ENCODE measurements at places on chromosomes 11 and 22. TPM values are rescaled to one million over a fixed set of nuclear protein-coding genes. Genes with fewer than 3 reads are reported as not detected.

Gene POU2AF1
- 4.8 TPM for total RNA-seq

Gene PHOX2A
- not detected for total RNA-seq

Gene AHNAK
- 852 TPM for total RNA-seq

Gene BLID
- not detected for total RNA-seq

Gene TYMP
- total RNA-seq: 46.9 TPM

Gene APOBEC3C
- 59.0 TPM for total RNA-seq

Gene KRTAP5-2
- 0.35 TPM for total RNA-seq

Gene CRYAB
- not detected for total RNA-seq

Gene TRIM66
- total RNA-seq: 16.0 TPM

Gene IRAG1
- not detected for total RNA-seq

Gene CHRM1
- not detected for total RNA-seq

Gene TMEM184B
- 31.3 TPM for total RNA-seq

Gene P2RX3
- not detected for total RNA-seq

Gene PGA5
- total RNA-seq: not detected

Gene NCAM1
- 0.79 TPM for total RNA-seq

Gene CLTCL1
- 0.20 TPM for total RNA-seq

Gene DRD2
- not detected for total RNA-seq

Gene FGF19
- not detected for total RNA-seq

Gene SPI1
- total RNA-seq: 0.57 TPM

Gene SCO2
- 14.6 TPM for total RNA-seq

Gene GDPD4
- not detected for total RNA-seq

Gene PRSS23
- not detected for total RNA-seq

Gene CRYBA4
- not detected for total RNA-seq

Gene H19
- 0.25 TPM for total RNA-seq

Gene C11orf42
- total RNA-seq: not detected

Gene CPT1B
- 71.8 TPM for total RNA-seq

Gene FOLR1
- not detected for total RNA-seq

Gene SYCE3
- total RNA-seq: not detected

Gene PKP3
- 0.30 TPM for total RNA-seq

Gene KRTAP5-8
- 0.35 TPM for total RNA-seq

Gene PANX3
- not detected for total RNA-seq

Gene GRAMD1B
- total RNA-seq: 10.8 TPM

Gene OR10A4
- total RNA-seq: not detected

Gene TSPAN18
- 36.9 TPM for total RNA-seq

Gene PDXP
- 2.0 TPM for total RNA-seq

Gene SSTR3
- total RNA-seq: 4.3 TPM

Gene TNNT3
- total RNA-seq: 19.4 TPM

Gene SPDYC
- total RNA-seq: not detected

Gene NLRP10
- not detected for total RNA-seq

Gene KIRREL3
- not detected for total RNA-seq

Gene TEX12
- total RNA-seq: 0.67 TPM

Gene RFPL2
- 1.5 TPM for total RNA-seq

Gene BEST1
- total RNA-seq: 0.15 TPM

Gene C22orf39
- total RNA-seq: 37.2 TPM

Gene GRM5
- not detected for total RNA-seq

Gene MEI1
- 106 TPM for total RNA-seq

Gene LRRC4C
- not detected for total RNA-seq

Gene DDX10
- total RNA-seq: 23.3 TPM

Gene DNAJB7
- not detected for total RNA-seq

Gene LMNTD2
- total RNA-seq: 5.1 TPM

Gene ARL14EP
- 23.3 TPM for total RNA-seq

Gene TRAPPC4
- total RNA-seq: 82.9 TPM

Gene VSIG10L2
- total RNA-seq: not detected

Gene MIOX
- total RNA-seq: not detected

Gene TMPRSS4
- not detected for total RNA-seq

Gene HEPACAM
- total RNA-seq: not detected

Gene FIBP
- 29.8 TPM for total RNA-seq
